ENCODE measurements at places on chromosomes 7 and 10. TPM values are rescaled to one million over a fixed set of nuclear protein-coding genes. Genes with fewer than 3 reads are reported as not detected.

Gene ITPRID1
- total RNA-seq: not detected

Gene ADIRF
- total RNA-seq: 10.1 TPM

Gene C10orf53
- not detected for total RNA-seq

Gene GALNT11
- 39.3 TPM for total RNA-seq

Gene ADAM12
- total RNA-seq: 0.65 TPM

Gene LRRD1
- under 0.01 TPM for total RNA-seq
